ENCODE measurements at places on chromosomes 1 and 21.

DNA sequence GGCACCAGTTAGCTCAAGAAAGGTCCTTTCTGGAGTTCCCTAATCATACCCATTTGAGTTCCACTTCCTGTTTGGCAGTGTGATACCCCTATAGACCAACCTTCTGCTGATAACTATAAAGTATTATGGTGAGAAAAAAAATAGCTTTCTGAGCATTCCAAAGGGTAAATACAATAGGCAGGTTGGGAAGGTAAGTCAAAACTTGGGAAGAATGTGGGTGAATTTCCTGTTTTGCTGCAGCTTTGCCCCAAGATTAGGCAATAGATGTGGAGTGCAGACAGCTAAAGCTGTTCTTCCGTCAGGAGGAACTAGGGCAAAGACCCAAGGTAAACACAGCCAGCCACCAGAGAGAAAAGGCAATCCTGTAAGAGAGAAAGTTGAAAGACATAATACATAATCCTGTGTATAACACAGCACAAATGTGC, 49.9 kb upstream of the GUCA2A start:
- no peak for DNase-seq

- DNase-seq: no peak
Measured at GRCh38 chr1:7256526-7256925, 471.3 kb downstream of the CAMTA1 start.

DNA sequence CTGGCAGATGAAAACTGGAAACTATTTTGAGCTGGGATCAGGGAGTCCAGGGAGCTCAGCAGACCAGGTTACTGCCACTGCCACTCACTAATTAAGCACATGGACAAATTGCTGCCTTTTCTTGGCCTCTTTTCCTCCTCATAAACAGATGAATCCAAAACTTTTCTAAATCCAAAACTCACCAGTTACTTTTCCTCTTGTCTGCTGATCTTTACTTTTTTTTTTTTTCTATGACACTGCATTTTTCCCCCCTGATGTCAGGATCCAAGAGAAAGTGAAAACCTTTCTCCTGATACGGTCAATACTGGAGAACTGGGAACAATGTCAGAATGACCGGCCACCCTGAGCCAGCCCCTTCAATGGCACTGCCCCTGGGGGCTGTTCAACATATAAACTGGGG, 405.8 kb downstream of the DUSP10 start:
- DNase-seq: no peak

DNA sequence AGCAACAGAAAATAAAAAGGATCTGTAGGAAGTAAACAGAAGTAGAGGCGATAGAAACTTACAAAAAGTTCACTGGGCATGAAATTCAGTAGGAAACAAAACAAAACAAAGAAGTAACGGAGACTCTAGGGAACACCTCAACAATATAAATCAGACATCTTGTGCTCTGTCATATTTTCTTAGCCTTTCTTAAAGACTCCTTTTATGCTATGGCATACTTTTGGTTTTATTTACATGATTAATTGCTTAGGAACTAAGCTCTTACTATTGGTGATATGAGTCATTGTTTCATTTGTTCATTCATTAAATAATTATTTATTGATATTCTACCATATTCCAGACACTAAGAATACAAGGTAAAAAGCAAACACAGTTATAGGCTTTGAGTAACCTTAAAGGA, 126.6 kb downstream of the KCNT2 start:
- DNase-seq: no peak

- DNase-seq: no peak
Measured at GRCh38 chr1:204278958-204279357, 65.2 kb upstream of the GOLT1A start.

DNA sequence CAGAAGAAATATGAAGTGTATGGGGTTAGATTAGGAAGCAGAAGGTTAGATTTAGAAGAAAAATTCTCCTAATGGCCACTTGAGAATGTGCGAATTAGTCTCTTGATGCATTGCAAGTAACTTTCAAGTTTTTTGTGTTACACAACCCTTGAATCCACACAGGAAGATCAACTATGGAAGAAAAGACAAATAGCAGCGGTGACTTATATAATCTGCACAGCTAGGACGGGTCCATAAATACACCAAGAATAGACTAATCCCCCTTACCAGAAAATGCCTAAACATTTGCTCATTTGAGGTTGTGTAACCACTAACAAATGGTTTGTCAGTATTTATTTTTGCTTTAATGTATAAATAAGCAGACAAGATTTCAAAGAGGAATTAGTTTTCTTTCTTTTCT, 182.6 kb downstream of the TGFB2 start:
- no peak for DNase-seq

GRCh38 chr1:231702331-231702730, 75.7 kb downstream of the DISC1 start:
- no peak for DNase-seq

DNA sequence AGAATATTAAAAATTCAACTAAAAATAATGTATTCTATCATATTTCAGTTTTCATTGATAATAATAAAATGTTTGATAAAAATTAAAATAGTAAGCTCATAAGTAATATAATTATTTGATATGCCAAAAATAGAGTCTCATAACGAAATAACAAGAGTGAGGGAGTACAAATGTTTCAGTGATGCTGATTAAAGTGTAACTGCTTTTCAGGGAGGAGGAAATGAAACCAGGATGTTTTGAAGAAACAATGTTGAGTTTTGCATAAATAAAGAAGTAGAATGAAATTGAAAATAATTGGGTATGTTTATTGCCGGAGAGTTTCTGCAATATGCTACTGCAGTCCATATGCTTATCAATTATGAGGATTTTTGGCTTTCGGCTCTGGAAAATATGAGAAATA, 1159.8 kb upstream of the ADGRL2 start:
- DNase-seq: no peak

DNA sequence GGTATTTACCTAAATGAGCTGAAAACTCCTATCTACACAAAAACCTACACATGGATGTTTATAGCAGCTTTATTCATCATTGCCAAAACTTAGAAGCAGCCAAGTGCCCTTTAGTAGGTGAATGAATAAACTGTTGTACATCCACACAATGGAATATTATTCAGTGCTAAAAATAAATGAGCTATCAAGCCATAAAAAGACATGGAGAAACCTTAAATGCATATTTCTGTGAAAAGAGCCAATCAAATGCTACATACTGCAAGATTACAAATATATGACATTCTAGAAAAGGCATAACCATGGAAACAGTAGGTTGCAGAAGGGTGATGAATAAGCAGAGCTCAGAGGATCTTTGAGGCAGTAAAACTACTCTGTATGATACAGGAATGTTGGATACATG, 23.3 kb downstream of the ABCB10 start:
- no peak for DNase-seq

GRCh38 chr1:94799206-94799605, 21.0 kb upstream of the SLC44A3 start:
- DNase-seq: no peak

GRCh38 chr1:45815667-45816458, 12.5 kb downstream of the MAST2 start:
- DNase-seq: no peak

DNA sequence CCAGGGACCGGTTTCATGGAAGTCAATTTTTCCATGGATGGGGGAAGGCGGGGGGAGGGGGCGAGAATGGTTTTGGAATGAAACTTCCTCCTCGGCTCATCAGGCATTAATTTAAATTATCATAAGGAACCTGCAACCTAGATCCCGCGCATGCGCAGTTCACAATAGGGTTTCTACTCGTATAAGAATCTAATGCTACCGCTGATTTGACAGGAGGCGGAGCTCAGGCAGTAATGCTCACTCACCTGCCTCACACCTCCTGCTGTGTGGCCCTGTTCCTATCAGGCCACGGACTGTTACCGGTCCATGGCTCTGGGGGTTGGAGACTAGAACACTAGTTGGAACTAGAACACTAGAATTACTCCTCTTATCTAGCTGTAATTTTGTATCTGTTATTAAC, 38.0 kb downstream of the PRRX1 start:
- no peak for DNase-seq

DNA sequence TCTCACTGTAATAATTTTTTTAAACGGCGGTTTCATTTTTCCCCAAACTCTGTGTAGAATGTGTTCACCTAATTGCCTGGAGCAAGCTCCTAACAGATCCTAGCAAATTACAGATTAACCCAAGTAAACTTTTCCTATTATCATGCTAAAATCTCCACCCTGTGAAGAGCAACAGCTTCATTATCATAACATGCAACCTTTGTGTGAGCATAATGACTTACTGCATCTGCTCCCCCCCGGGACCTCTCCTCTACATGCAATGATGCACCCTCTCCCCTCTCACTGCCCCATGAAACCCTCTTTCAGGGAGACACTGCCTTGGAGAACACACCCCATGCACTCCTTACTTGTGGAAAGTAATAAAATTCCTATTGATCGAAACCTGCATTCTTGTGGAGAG, 717.0 kb upstream of the TMPRSS15 start:
- DNase-seq: no peak

DNA sequence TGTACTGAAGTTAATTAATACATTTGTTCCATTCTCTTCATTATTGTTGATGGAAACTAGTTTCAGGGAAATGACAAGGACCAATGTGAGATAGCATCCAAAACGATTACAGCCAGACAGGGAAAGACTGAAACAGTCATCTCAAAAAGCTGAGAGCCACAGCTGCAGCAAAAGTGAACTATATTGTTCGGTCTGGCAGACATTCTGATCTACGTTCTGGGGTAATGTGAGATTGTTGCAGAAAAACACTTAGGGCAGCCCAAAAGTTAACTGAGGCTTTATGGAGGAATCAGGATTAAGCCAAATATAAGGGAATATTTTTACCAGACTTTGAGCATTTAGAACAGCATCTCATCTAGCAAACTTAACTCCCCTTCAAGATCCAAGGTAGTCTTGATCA, 112.9 kb downstream of the LRRC40 start:
- no peak for DNase-seq

DNA sequence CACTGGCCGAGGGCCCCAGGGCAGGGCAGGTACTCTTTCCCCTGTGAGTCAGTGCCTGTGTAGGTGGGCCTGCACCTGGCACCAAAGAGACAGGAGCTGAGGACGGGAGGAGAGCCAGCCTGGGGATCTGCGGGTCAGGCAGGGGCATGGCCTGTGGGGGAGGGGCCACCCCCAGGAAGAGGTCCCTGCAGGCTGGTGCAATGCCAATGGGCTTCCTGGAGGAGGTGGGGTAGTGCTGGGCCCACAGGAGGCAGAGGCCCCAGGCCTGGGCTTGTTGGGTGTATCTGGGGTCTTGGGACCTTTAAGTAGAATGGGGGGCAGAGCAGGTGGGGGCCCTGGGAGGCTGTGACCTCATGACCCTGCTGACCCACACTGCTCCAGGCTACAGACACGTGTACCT, 23.2 kb downstream of the PLCH2 start:
- DNase-seq: no peak

- no peak for DNase-seq
Measured at GRCh38 chr1:23995431-23995837, 15.3 kb upstream of the SRSF10 start.

- no peak for DNase-seq
Measured at GRCh38 chr1:201506557-201507359, at the start of gene CSRP1. Gene CSRP1, minus strand, starts transcription at chr1:201507123. Its CDS starts 10,820 bp downstream, at chr1:201496303.

- DNase-seq: no peak
Measured at GRCh38 chr1:57927003-57927402, 503.1 kb upstream of the DAB1 start.

DNA sequence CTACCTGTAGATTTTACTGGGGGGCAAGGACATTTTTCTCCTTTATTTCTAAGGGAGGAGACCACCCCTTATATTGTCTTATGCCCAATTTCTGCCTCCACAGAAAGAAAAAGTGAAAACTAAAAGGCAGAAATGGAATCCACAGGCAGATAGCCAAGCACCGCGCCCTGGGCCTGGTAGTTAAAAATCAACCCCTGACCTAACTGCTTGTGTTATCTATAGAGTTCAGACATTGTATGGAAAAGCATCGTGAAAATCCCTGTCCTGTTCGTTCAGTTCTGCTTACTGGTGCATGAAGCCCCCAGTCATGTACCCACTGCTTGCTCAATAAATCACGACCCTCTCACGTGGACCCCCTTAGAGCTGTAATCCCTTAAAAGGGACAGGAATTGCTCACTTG, 33.7 kb upstream of the IL6R start:
- no peak for DNase-seq

GRCh38 chr1:51922040-51922439, 43.5 kb upstream of the NRDC start:
- DNase-seq: no peak

- DNase-seq: no peak
Measured at GRCh38 chr1:51237351-51238033, 1.4 kb downstream of the RNF11 start.

DNA sequence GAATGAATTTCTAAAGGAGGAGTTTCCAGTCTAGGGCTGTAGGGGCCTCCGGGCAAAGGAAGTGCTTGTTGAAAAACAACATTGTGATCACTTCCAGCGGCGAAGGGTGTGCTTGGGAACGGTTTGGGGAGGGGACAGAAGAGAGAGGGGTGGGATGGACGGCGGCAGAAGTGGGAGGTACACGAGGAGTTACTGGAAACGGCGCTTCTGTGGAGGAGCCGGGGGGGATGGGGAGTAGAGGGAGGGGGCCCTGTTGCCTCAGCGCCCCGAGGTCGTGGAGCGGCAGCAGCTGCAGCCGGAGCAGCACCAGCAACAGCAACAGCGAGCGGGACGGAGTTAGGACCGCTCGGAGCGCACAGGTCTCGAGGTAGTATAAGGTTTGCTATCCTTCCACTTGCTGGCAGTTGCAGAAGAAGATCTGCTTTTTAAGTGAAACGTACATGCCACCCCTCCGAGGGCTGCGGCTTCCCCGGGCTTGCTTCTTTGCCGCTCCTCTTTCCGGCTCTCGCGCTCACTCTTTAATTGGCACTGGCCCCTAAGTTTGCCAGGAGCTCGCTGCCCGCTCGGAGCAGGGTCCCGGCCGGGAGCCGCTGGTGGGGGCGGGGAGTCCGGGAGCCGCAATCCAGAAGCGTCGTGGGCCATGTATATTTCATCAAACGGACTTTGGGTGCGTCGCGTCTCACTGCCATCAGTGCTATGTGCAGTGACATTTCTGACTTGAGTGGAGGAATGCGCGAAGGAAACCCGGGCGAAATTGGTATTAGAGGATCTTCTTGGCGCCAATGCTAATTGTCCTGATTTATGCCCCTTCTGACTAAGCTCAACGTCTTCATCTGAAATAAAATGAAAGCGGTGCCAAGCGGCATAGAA, 771 bp upstream of the NTNG1 start:
- DNase-seq: no peak

Measured in Panc1 (cell line).